NCI-H1105 (cell line): ENCODE measurements at places on chromosomes 12 and 14.

DNA sequence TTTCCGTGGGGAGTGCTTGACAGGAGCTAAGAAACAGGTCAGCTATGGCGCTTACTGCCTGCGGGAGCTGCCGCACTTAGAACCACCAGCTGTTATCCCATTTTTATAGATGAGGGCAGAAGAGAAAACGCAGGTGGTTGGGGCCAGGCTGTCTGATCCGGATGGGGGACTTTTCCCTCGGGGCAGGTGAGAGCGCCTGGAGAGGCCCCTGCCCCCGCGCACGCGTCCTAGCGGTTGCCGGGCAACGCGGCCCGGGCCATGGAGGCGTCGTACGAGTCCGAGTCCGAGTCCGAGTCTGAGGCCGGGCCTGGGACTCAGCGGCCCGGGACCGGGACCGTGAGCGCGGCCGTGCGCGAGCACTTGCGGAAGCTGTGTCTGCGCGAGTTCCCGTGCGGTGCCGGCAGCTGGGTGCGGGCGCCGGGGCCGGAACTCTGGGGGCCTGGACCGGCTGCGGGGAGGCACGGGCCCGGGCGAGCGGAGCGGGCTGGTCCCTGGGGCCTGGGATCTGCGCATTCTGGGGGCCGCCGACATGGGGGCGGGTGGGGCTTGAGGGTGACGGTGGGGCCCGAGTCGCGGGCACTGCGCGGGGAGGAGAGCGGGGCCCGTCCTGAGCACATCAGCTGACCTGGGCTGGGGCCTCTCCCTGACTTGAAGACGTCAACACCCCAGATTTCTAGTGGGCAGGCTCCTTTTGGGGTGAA lies at the start of gene LRRC43:
TSS of gene LRRC43 (plus strand) at position 237 of the 701 bp plus-strand sequence. CDS start at position 259, 22 bp downstream.
- DNase-seq, result no peak

GRCh38 chr12:120394483-120395367 lies 25.8 kb upstream of the MSI1 start:
- peak; percentile 24 for DNase-seq

GRCh38 chr12:13198876-13199275 lies 2.4 kb downstream of the EMP1 start:
- no peak for DNase-seq

DNA sequence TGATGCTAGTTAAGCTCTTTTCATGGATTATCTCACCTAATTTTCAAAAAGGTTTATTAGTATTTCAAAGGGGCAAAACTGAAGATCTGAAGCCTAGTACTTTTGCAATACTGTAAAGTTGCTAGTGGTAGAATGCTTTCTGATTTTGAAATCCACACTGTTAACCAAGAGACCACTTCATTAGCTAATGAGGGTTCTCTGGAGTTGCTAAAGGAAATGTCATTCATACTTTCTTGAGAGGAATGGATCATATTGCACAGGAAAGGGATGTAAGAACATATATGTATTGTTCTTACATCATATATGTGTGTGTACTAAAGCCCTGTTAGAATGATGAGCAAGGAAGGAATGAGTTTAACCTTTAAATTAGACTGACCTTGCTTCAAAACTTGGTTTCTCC lies 39.0 kb upstream of the LDHB start:
- no peak for DNase-seq

DNA sequence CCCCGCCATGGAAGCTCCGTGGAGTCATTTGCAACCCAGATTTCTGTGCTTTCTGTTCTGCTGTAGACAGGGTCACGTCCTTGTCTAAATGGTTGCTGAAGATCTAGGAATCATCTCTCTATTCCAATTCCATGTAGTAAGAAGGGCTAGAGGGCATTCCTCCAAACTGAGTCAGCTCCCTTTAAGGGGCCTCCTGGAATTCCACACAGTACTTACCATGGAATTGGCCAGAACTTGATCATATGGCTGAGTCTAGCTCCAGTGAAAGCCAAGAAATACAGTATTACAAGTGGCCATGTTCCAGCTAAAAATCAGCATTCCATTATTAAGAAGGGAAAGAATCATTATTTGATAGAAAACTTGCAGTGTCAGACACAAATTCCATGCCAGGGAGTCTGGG lies 171.9 kb downstream of the PRKCH start:
- DNase-seq, result no peak

GRCh38 chr12:6792522-6793201 lies 3.3 kb downstream of the CD4 start:
- no peak for DNase-seq

- peak; percentile 83 for DNase-seq
These were observed 1.8 kb downstream of the CKB start for GRCh38 chr14:103520657-103521437.

DNA sequence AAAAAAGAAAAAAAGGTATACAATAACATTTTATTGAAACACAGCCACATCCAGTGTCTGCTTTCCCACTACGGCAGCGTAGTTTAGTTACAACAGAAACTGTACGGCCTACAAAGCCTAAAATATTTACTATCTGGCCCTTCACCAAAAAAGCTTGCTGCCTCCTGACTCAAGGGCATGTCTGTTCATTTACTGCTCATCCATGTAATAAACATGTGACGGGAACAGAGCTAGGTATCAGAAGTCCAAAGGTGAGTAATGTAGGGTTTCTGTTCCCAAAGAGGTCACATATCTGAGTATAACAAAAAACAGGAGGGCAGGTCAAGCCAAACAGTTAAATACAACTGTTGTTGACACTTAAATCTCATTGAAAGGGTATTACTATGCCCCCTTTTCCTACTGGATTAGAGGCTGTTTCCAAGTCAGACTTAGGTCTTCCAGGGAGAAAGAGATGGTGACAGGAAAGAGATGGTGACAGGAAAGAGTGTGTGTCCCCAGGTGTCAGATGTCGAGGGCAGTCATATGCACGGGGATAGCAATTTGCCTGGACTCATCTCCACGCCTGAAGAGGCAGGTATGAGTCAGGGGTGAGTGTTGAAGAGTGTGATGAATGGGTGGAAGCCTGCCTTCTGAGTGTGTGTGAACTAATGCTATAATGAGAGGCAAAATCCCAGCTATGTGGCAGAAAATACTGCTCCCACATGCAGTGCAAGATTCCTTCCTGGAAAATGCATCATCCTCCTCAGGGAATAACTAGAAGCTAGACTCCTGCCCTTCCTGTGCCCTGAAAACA lies 77.7 kb downstream of the MAP3K9 start:
- no peak for DNase-seq

- no peak for DNase-seq
These were observed 25.6 kb downstream of the KCNK13 start for GRCh38 chr14:90087433-90087832.

DNA sequence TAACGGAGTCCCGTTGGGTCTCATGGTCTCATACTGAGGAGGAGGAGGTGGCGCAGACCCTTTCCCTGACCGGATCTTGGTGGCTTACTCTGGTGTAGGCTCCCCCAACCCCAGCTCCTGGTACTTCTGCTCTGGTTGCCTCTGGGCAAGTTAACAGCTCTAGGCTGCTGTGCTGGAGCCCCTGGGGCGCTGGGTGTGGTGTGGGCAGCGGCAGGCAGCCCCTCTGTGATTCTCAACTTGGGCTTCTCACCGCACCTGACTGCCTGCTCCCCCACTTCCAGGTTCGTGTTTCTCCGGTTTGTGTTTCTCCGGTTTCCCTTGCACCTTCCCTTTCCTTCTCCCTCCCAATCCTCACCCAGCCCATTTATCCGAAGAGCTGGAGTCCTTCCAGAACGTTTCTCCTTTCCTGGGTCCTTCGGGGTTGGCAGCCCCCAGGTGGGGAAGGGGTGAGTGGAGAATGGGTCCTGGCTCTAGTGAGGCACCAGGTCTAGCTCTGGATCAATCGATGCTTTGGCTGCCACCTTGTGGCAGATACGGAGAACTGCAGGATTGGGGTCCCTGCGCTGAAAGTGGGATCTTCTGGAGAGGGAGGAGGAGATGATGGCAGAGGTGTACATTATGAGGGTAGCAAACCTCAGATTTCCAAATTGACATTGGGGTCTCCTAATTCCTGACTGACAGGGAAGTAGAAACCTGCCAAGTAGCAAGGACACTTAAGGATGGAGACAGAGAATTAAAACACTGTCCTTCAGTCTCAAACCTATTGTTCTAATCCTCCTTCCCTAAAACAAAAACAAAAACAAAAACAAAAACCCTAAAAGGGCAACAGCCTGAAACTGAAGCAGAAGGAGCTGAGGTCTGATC lies 8.3 kb downstream of the CISTR start:
- DNase-seq, result peak; percentile 14

- DNase-seq, result no peak
These were observed 82.1 kb downstream of the B4GALNT3 start for GRCh38 chr12:541676-542324.

DNA sequence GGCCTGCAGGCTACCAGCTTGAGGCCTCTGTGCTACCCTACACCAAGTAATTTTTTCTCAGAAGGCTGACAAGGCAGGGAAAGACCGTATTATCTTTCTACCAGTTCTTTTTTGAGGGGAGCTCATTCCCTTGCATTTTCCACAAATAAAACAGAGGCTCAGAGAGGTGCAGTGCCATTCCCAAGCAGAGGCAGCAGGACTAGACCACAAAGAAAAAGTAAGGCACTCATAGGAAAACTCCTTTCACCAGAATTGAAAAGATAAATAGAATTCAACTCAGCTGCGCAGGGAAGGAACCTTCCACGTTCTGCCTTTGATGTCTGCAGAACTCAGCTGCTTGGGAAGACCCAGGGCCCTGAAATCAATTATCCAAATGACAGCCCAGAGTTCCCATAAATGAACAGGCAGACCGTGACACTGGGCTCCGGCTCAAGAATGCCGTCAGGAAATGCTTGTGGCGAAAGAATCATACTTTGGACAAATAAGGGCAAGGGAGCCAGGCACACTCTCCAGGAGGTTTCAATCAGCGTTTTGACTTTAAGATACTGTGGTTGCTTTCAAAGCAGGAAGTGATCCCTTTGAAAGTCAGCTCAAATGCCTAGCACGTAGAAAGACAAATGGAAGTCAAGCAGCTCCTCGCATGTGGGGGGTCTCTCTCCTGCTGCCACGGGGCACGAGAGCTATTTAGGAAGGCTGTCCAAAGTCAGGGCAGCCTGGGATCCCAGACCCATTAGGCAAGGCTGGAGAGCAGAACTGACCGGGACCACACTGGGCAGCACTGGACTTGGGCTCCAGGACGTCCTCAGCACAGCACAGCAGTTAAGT lies 14.0 kb downstream of the KCTD10 start:
- no peak for DNase-seq

GRCh38 chr12:115109863-115110262 lies 425.9 kb upstream of the TBX3 start:
- DNase-seq, result no peak

- no peak for DNase-seq
These were observed 5.4 kb upstream of the BCAT1 start for GRCh38 chr12:24954261-24954660.

GRCh38 chr12:89882050-89882449 lies 173.4 kb upstream of the ATP2B1 start:
- DNase-seq, result no peak

GRCh38 chr12:131415781-131416180 lies 295.1 kb upstream of the SFSWAP start:
- no peak for DNase-seq

DNA sequence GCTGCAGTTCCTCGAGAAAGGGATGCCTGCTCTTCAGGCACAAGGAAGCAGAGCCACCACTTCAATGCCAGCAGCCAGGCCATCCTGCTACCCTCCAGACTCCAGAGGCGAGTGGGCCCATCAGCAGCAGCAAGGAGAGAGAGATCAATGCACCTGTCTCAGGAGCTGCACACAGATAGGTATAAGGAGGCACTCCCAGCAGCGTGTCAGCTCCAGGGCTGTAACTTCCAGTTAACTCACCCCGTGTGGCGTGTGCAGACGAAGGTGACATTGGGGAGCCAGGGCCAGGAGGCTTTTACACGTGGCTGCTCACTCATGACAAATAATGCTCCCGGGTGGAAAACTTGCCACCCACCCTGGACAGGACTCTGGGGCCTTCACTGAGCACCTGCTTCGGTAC lies 24.2 kb downstream of the GALNT16 start:
- DNase-seq, result no peak
